NCI-H2107 (cell line): ENCODE measurements at places on chromosomes 11 and 22.

DNA sequence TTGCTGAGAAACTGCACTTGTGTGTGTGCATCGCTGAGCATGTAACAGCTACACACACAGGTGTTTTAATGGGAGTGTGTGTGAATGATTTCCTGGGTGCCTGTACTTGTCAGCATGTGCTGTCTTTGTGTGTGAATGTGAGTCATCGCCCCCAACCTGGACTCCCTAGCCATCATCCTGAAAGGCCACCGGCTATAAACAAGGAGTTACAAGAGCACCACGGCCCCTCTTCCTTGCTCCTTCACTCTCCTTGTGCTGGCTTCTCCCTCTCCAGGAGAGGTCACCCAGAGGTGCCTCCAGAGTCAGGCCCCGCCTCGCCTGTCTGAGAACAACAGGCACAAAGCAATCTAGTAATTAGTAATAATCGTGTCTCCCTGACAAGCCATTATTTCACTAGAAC, 419.2 kb downstream of the BUD13 start:
- no peak for DNase-seq

DNA sequence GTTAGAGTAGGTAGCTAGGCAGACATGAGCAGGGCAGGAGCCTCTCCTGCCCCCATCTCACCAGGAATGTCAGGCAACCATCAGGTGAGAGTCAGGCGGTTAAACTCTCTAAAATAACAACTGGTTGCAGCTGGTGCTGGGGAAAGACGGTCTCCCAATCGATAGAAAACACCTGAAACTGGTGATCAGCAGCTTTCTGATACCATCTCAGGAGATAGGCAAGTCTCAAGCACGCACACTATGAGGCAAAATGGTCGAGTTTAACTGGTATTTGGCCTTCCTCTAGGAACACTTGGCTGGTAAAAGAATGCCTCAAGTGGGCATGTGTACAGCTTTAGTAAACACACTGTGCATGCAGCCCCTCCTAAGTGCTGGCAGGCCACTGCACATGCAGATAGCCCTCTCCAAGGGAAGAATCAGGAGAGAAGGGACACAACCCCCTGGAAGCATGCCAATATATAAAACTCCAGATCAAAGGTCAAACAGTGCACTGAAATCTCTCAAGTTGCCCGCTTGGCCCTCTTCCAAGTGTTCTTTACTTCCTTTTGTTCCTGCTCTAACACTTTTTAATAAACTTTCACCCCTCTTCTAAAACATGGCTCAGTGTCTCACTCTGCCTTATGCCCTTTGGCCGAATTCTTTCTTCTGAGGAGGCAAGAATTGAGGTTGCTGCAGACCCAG, 88.7 kb downstream of the USP35 start:
- DNase-seq: no peak

- no peak for DNase-seq
Measured at GRCh38 chr11:102225689-102226568, 91.4 kb upstream of the BIRC3 start.

GRCh38 chr11:73387594-73388264, 11.5 kb downstream of the RELT start:
- no peak for DNase-seq

DNA sequence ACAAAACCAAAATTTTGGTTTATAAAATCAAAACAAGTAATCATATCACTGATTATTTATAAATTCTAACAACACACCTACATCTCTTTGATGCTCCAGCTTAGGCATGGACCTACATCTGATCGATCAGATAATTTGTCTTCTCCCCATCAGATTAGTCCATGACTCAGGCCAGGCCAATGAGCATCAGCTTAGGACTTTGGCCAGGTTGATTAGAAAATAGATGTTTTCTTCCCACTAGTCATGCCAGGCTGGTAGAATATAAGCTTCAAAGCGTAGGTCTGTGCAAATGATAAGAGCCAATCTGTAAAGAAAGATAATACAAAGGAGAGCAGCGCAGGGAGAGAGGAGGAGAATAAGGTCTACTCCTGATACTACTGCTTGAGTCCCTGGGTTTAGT, 1487.9 kb downstream of the FAM181B start:
- DNase-seq: no peak

GRCh38 chr11:10272132-10272531, 21.9 kb downstream of the SBF2 start:
- DNase-seq: no peak

GRCh38 chr22:30889996-30890480, 78.5 kb downstream of the MORC2 start:
- DNase-seq: no peak

DNA sequence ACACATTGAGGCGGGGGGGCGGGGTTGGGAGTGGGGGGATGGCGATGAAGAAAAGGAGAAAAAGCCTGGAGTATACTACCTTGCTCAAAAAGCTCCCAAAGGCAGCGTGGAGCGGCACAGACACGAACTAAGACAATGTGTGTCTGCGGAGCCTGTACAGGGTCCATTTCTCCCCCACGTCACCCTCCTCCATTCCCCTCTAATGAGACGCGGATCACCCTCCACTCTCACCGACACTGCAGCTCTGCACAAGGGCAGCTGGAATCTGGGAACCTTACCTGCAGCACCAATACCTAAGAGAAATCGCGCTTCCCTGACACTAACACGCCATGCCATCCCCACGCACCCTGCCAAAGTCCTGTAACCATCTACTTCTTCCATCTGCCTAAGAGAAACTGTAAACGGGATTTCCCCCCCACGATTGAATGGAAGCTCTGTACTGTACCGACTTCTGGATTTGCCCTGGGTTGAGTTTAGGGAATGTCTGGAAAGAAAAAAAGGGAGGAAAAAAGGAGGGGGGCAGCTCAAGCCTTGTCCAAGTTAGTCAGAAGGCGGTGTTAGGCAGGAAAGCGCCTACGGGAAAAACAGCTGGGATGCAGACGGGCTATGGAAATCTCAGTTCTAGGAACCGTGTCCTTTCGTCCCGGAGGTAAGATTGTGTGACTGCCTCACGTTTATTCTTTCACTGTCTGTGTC, 125.7 kb upstream of the C11orf58 start:
- no peak for DNase-seq

- no peak for DNase-seq
Measured at GRCh38 chr22:30573594-30574094, 821 bp downstream of the GAL3ST1 start.

- DNase-seq: no peak
Measured at GRCh38 chr11:68878022-68878421, 25.6 kb downstream of the MRPL21 start.
